PC-9 (cell line): ENCODE measurements at places on chromosomes 11 and 22. TPM values are rescaled to one million over a fixed set of nuclear protein-coding genes. Genes with fewer than 3 reads are reported as not detected.

GRCh38 chr11:113529606-113530005 lies 54.4 kb upstream of the DRD2 start:
- H3K27ac ChIP-seq: no peak overlapping the region
- no peaks in the 10 kb centered on the region for H3K36me3 ChIP-seq
- no peak for DNase-seq

DNA sequence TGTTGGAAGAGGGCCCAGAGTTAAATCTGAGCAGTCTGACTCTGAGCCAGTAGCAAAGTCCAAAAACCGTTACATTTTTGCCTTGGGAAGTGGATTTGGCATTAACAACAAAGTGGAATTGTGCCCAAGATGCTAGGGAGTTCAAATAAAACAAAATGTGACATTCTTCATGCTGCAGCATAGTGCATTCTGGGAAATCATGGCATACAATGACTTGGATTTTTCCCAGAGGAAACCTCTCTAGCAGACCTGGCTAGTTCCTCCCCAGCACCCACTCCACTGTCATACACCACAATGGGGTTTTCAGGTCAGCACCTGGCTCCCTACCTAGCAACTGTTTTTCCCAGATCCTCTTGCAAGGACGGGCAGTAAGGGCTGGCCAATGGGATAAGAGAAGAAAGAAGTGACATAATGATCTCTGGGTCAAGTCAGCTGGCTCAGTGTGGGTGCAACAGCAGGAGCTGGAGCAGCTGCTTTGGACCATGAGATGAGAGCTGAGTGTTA lies 24.8 kb upstream of the CYB5R3 start:
- peaks cover 6% of the 10 kb centered on the region; the same call in 1 of the 2 replicates for H3K4me1 ChIP-seq
- DNase-seq: no peak

DNA sequence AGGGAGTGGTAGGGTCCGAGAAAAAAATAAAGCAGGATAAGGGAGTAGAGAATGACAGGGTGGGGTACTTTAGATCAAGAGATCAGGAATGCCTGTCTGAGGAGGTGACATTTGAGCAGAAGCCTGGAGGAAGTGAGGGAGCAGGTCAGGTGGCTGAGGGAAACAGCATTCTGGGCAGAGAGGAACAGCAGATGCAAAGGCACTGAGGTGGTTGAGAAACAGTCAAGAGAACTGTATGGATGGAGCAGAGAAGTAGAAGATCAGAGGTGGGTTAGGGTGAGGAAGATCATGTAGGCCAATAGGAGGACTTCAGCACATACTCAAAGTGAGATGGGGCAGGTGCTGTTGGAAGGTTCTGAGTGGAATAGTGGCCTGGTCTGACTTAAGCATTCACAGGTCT lies 8.3 kb downstream of the ARHGEF17 start:
- no peak for DNase-seq
- H3K27me3 ChIP-seq: no peaks in the 10 kb centered on the region
- no peak overlapping the region for H3K27ac ChIP-seq
- H3K36me3 ChIP-seq: no peaks in the 10 kb centered on the region

GRCh38 chr11:25562417-25562816 lies 769.5 kb upstream of the ANO3 start:
- no peak for DNase-seq
- no peaks in the 10 kb centered on the region for H3K27me3 ChIP-seq
- H3K36me3 ChIP-seq: no peaks in the 10 kb centered on the region
- no peak overlapping the region for H3K4me3 ChIP-seq

Gene RIMBP3B
- 0.18 TPM in 1 of 2 replicates, not detected in the other for total RNA-seq

Gene SOX6
- 4.6 and 5.1 TPM in 2 replicates for total RNA-seq
